ENCODE measurements at places on chromosomes 4 and X.

- DNase-seq = no peak
Measured at GRCh38 chr4:6303943-6304342, 34.3 kb downstream of the WFS1 start.

- DNase-seq = no peak
Measured at GRCh38 chrX:70359458-70359857, 63.7 kb upstream of the GDPD2 start.

GRCh38 chr4:156665780-156666366 is 305.7 kb downstream of the PDGFC start:
- no peak for DNase-seq

- no peak for DNase-seq
Measured at GRCh38 chr4:93127489-93127888, 701.1 kb upstream of the ATOH1 start.

DNA sequence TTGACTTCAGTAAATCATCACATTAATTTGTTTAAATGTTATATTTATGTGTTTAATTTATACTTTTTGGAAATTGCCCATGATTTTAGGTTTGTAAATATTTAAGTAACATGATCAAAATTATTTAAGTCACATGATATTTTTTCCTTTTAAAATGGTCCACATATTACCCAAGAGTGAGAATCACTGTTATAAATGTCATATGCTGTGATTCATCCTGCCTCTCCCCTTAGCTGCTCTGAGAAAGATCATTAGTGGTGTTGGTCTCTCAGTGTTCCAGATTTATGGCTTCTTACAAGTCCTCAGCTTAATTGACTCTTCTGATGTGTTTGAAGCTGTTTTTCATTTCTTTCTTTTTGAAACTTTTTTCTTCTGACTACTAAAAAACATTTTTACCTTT is 70.1 kb downstream of the SPANXN4 start:
- DNase-seq = no peak

- DNase-seq = no peak
Measured at GRCh38 chrX:143336261-143336660, 181.0 kb downstream of the SPANXN3 start.

GRCh38 chrX:153214934-153215333 is 35.9 kb downstream of the MAGEA1 start:
- no peak for DNase-seq

- DNase-seq = no peak
Measured at GRCh38 chr4:100581337-100581736, 63.5 kb upstream of the EMCN start.

DNA sequence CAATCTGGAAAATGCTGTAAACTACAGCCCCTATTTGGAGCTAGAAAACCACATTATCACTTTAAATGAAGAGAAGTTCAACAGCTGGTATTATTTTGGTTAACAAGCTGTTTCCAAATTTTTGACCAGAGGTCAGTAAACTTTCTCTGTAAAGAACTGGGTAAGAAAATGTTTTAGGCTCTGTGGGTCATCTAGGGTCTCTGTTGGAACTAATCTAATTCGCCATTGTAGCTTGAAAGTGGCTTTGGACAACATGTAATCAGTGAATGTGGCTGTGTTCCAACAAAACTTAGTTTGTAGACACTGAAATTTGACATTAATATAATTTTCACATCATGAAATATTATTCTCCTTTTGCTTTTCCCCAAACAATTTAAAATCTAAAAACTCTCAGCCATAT is 25.8 kb upstream of the RNF150 start:
- no peak for DNase-seq

- DNase-seq = peak; percentile 31
Measured at GRCh38 chr4:10161840-10162239, 45.2 kb upstream of the WDR1 start.

DNA sequence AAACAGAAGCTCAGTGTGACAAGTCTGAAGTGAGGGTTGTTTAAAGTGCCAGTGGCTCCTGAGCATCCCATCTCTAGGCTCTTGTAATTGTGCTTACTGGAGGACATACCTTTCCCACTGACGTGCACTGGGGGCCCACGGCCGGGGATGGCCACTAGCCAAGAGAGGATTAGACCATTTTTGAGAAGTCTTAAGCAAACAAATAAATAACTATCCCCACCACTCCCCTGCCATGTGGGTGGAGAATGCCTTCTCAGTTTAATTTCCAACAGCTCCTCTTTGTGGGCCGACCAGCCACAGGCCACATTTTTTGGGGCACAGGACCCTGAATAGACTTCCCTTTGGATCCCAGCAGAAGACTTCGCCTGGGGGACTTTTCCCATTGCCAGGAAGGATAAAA is 125.0 kb upstream of the MSX1 start:
- DNase-seq = no peak

DNA sequence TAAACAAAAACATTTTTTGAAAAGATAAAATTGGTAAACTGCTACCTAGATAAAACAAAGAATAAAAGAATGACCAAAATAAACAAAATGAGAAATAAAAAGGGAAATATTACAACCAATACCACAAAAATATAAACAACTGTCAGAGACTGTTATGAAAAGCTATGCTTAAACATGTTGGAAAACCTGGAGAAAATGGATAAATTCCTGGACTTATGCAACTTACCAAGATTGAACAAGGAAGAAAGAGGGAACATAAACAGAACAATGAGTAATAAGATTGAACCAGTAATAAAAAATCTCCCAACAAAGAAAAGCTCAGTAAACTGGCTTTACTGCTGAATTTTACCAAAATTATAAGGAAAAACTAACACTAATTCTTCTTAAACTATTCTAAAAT is 518.7 kb downstream of the GRXCR1 start:
- DNase-seq = no peak

DNA sequence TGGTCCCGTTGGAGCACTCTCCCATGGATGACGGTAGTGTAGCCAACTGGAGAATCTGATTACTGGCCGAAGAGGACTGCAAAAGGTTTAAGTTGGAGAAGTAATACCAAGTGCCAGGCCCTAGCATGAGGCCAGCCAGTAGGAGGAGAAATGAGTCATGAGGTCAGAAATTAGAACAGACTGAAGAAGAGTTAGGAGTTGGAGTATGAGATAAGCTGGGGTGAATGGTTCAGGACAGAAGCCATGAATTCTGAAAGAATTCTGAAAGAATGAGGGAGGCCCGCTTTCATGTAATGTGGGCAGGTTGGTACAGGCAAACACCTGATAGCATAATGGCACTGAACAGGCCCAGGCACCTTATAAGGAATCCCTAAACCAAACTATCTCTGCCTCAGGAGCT is 18.4 kb upstream of the STK26 start:
- DNase-seq = no peak

DNA sequence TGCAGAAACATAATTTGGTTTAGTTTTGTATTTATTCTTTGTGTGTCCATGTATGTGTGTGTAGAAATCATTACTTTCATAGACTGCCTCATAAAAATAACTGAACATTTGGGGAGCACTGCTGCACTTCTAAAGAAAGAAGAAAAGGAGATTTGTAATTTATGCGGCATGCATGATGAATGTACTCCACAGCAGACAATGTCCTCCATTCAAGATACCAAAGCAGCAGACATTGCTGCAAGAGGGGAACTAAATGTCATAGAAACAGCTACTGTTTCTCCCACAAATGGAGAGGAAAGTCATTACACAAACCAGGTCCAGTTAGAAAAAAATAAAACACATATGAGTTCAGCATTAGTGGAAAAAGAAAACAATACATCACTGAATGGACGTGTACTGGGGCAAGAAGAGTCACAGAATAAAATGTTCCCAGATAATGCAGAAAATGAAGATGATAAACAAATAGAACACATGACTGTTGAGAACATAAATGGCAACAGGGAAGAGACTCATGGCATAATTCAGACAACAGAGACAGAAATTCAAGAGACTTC is 2.6 kb downstream of the DTHD1 start:
- no peak for DNase-seq

GRCh38 chr4:139603576-139604410 is 47.8 kb upstream of the SETD7 start:
- no peak for DNase-seq

DNA sequence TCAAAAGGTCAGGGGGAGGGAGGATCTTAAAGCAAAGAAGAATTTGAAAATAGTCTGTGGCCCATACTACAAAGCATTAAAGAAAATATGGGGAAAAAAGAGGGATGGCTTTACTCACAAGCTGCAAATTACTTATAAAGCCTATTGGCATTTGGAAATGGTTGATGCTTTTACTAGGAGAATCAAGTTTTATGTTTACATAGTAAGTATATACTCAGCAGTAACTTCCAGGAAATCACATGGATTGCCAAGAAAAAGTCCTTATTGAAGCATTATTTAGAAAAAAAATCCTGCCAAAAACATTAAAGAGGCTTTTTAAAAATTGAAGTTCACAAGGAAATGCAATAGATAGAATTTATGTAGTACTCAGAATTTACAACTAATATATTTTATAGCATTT is 8.4 kb upstream of the SH3RF1 start:
- DNase-seq = no peak

- DNase-seq = no peak
Measured at GRCh38 chr4:79358438-79358837, 32.6 kb upstream of the NAA11 start.

- DNase-seq = no peak
Measured at GRCh38 chr4:103011378-103012025, 8.0 kb downstream of the SLC9B1 start.

GRCh38 chr4:185263419-185263818 is 54.0 kb downstream of the SNX25 start:
- no peak for DNase-seq

DNA sequence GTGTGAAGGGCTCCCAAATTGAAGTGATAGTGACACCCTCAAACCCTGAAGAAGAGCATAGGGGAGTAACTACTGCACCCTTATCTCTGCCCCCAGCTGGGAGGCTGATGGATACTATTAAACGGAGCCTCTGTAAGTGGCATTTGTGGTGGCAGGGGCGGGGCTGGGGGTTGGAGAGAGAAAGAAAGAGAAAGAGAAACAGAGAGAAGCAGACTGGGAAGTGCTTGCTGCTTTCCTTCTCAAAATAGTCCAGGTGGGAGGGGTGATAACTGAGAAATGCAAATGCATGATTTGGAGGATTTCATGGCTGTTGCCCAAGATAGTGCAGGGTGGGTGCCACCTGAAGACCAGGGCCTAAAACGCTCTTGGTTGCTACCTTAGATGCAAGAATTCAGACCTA is 253.5 kb upstream of the GATB start:
- DNase-seq = peak; percentile 35

DNA sequence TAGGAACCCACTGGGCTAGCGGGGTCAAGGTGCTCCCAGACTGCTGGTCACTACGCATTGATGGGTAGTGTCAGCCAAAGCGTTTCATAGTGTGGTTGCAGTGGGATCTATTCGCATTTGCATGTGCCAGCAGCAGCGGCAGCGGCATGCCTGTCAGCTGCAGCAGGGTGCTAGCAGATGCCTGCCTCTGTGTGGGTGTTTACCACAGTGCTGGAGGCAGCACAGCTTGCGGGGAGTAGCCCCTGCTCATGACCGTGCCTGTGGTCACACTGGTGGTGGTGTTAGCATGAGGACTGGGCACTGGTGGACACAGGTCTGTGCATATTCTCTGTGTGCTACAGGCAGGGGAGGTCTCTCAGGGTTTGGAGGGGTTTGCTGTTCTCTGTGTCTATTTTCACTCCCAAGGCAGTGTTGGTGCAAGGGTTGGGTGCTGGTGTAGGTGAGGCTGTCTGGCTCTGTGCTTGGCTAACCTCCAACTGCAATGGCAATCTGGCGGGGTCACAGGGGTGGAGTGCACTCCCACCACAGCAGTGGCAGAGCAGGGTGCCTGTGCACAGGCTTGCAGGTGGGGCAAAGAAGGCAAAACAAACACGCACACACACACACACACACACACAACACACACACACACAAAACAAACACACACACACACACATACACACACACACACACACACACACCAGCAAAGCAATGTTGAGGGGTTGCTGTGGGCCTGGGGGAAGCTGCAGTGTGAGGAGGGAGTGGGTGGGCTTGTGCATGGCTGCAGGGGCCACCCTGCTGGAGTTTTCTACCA is 184.4 kb downstream of the GLUD2 start:
- no peak for DNase-seq

- DNase-seq = no peak
Measured at GRCh38 chrX:65194547-65194946, 218.3 kb upstream of the ZC4H2 start.

GRCh38 chr4:134533068-134533467 is 331.5 kb upstream of the PABPC4L start:
- DNase-seq = no peak

DNA sequence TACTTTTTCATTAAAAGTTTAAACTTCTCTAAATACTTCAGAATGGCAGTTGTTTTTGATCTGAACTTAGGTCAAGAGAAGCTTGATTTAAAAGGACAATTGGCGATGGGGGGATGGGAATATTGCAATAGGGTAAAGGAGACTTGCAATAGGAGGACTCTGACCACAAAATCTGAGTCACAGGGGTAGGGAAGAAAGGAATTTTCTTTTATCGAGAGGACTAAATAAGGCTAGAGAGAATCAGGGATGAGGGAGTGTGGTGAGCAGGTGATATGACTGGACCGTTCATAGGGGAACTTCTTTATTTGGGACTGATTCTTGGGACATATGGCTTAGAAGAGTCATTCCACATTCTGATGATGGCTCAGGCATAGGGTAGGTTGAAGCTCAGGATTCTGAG is 1260.2 kb downstream of the ADGRL3 start:
- no peak for DNase-seq

DNA sequence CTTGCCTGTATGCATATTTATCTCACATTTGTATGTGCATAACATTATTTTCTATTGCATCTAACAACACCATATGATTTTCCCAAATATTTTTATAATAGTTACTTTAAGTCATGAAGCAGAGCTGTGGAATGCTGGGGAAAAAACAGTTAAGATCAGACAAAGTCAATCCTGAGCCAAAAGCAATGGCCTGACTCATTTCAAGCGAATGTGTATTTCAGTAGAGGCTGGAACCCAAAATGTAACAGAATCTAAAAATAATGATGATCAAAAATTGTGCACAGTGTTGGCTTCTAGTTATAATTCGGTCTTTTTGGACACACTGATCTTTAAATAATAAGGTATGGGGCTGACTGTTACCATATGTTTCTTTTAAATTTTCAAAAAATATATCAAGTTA is 516.2 kb upstream of the ADGRL3 start:
- no peak for DNase-seq

DNA sequence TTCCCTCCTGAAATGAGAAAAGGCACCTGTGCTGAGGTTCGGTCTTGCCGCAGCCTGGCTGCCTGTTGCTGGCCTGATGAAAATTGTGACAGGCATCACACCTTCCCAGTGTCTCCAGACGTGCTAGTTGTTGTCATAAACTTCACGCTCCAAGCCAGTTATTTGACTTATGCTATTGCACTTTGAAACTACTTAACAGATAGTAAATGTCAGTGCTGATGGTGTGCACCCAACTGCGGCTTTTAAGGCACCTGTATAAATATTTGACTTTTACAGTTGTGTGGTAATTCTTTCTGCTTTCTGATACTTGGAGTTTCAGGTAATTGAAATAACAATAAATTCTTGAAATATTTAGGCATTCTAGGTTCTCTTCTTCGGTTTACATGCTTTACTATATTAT is 1.8 kb downstream of the WWC2 start:
- DNase-seq = no peak

DNA sequence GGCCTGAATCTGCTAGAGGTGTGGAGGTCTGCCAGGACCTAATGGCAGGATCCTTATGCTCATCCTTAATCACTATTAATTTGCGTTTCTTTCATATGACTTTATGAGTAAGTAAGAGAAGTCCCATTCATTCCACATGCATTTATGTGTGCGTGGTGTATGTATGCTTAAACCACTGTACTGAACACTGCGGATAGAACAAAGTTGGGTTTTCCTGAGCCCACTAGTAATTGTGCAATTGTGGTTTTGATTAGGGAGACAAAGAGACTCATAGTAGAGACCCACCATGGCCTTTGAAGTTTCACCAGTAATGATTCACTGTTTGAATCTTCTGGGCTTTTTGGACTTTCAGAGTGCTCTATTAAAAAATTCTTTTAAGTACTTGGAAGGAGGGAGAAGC is 498.5 kb upstream of the DIPK2B start:
- no peak for DNase-seq

Measured in activated CD4-positive, alpha-beta T cell treated with anti-CD3 and anti-CD28 coated beads, Interleukin-2, amount 50 U/mL, for 48 hours (primary cell).